ENCODE measurements at places on chromosomes 4 and X.

DNA sequence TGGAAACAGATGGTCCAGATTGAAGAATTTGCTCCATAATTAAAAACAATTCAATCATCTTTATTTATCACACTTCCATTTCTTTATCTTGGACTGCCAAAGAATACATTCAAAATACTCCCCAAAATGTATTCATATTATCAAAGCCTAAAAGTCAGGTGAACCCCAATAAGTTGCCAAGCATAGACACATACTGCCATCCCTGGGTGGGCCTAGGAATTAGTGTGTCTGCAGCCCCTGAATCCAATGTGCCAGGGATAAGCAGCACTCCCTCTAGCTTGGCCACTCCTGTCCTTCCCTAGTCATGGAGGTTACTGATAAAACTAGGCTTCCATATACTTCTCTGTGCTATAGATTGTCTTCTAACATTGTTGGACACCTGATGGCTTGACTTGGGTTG lies 199.9 kb downstream of the TENM3 start:
- DNase-seq: no peak

DNA sequence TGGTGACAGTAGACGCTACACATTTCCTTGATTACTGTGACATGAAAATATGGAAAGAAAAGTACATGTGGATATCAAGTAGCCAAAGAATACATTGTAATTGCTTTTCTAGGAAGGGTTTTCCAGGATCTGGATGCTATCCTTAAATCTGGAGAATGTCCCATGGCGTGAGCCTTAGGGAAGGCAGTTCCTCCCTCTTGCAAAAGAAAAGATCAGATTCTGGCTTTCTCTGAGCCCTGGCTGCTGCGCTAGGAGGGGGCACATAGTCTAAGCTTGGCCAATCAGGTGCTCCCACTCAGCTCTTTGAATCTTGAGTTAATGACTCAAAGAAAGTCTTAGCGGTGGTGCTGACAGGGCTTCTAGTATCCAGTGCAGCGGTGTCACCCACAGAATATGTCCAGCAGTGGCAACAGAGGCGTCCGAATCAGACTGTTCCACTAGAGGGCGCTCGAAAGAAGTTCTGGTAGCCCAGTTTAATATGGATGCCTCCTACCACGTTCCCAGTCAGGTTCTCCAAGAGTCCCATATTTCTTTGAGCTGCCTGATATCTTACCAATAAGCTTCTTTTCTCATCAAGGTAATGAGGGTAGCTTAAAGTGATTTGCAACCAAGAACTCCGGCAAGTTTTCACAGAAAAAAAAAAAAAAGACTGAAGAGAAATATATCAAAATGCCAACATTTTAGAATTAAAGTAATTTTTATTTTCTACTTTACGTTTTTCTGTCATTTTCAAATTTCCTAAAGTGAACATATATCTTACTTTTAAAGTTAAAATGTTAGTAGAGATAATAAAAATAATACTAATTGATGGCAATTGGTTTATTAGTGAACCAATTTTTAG lies 213.4 kb upstream of the S100G start:
- DNase-seq: peak; percentile 42

DNA sequence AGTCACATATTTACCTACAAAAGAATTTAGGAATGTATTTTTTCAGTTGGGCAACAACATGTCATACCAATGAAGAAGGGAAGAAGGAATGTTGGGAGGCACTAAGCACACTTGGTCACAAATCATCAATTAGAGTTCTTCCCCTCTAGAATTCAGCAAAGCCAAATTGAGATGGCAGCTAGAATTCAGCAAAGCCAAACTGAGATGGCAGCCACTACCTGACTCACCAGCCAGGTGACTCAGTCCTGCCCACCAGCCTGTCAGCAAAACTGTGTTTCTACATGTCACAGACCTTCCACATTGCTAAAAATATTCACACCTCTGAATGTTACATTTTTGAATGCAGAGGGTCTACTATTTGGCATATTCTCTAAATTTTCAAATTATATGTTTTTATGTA lies 63.2 kb upstream of the NOCT start:
- DNase-seq: no peak

GRCh38 chrX:23386726-23387125 lies 52.1 kb downstream of the PTCHD1 start:
- DNase-seq: no peak

- DNase-seq: no peak
Observed at GRCh38 chr4:11133868-11134267, 294.8 kb downstream of the HS3ST1 start.

DNA sequence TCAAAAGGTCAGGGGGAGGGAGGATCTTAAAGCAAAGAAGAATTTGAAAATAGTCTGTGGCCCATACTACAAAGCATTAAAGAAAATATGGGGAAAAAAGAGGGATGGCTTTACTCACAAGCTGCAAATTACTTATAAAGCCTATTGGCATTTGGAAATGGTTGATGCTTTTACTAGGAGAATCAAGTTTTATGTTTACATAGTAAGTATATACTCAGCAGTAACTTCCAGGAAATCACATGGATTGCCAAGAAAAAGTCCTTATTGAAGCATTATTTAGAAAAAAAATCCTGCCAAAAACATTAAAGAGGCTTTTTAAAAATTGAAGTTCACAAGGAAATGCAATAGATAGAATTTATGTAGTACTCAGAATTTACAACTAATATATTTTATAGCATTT lies 8.4 kb upstream of the SH3RF1 start:
- DNase-seq: no peak

DNA sequence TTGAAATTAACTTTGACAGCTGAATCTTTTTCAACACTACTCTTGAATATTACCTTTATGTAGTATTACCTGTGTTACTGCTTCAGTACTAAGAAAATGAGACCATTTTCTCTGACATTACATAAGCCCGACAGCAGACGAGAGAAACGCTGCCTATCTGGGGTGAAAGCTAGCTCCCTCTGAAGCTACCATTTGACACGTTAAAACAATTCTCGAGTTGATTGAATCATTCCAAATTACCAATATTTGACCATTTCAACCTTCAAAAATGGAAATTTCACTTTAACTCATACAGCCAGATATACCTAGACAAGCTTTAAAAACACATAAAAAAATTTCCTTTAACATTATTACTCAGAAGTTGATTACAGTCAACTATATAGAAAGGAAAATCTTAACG lies 836 bp downstream of the GPM6A start:
- DNase-seq: peak; percentile 56

DNA sequence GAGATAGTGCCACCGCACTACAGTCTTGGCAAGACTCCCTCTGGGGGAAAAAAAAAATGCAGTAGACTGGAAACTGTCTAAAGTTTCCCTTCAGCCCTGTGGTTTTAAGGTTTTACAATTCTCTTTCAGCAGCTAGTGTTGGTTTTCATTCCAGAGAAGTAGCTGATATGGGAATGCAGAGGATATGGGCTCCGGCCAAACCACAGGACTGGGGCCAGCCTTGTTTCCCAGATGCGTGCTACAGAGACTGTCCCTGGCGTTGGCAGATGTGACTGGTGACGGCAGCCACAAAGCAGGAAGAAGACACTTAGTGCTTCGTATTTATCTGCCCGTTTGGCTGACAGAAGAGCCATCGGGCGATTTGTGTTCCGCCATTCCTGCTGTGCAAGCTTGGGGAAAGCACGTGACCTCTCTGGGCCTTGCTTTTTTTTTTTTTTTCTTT lies 43.2 kb downstream of the ZBTB49 start:
- DNase-seq: no peak

- no peak for DNase-seq
Observed at GRCh38 chr4:129111919-129112318, 16.0 kb downstream of the C4orf33 start.

- DNase-seq: no peak
Observed at GRCh38 chrX:54540289-54540688, 10.3 kb downstream of the GNL3L start.

- DNase-seq: peak; percentile 6
Observed at GRCh38 chrX:54891573-54891972, 29.1 kb upstream of the TRO start.

DNA sequence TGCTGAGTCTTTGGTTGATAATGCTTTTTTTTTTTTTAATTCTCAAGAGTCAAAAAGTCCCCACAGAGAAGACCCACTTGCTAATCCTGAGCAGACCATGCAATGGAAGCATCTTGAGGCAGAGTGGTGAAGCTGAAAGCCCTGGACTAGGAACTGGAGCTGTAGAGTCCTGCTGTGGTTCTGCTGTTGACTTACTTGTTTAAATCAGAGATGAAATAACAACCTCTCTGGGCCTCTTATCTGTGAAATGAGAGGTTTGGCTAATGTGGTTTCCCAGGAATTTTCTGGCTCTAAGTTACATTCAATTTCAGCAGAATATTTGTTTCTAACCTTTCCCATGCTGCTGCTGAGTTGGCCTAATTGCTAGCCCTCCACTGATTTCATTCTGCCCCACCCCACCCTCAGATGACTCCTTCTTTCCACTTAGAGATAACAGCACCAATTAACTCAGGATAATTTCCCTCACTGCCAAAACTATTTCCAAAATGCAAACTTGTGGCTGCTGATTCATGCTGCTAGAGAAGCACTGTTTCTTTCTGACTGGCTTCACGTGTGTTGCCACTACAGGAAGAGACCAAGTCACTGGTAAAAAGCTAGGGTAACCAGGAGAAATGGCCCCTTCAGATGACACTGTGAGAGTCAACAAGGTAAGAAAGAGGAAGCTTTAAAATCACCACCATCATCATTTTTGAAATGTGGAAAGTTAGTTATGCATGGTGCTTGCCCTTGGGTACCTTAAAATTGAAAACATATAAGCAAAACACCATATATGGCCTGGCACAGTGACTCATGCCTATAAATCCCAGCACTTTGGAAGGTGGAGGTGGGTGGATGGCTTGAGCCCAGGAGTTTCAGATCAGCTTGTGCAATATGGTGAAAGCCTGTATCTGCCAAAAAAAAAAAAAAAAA lies 326.4 kb downstream of the DCHS2 start:
- DNase-seq: no peak

DNA sequence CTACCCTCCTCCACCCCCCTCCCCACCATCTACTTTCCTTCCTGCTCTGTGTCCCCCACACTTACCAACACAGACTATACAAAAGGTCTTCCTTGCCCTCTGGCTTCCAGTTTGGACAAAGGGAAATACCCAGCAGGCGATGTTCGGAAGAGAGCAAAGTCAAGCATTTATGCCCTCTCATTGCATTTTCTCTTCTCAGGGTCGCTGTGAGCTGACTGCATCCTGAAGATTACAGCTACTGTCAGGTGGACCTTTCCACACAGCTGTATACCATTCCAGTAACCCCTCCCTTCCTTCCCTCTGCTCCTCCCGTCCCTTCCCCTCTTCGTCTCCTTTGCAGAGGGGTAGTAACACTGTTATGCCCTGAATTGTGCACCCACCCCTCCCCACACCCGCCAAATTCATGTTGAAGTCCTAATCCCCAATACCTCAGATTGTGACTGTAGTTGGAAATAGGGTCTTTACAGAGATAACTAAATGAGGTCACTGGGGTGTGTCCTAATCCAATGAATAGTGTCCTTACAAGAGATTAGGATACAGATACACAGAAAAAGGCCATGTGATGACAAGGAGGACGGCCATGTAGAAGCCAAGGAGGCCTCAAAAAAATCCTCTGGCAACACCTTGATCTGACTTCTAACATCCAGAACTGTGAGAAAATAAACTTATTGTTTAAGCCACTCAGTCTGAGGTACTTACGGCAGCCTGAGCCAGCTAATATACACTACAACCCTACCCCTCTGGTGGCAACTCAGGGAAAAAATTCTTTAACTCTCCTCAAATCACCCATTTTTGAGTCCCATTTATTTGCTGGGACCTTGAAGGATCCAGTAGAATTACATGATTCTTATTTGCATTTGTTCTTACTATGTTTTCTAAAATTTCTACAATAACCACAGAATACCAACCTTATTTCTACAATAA lies 11.7 kb downstream of the MORF4L2 start:
- no peak for DNase-seq

DNA sequence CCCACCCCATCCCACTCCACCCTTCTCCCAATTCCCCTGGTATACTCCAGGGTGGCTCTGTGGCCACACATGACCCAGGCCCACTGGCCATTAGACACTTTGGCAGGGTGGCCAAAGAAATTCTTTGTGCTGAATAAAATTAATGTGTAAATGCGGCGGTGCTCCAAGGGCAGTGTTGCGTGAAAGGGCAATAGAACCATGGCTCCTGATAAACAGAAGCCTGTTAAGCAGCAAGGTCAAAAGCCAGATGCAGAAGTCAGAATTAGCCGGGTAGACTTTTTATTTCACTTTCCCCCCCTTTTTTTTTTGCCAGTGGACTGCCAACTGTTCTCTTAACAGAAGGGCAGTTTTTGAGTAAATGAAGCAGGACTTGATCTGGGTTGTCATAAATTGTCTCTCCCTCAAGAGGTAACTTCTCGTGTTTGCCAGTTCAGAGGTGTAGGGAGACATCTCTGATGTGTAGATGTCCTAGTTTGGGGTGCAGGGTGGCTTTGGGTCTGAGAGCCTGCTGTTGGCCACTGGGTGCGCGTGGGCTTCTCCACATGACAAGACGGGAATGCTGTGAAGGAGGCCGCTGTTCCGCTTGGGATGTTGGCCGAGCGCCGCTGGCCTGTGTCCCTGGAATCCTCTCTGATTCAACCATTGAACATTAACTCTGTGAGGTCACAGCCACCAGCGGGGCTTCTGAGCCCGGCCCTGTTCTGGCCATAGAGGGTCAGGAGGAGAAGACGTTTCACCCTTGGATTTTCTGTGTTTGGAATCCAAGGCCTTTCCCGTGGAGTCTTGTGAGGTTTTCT lies 139.5 kb downstream of the TBL1X start:
- no peak for DNase-seq

- DNase-seq: no peak
Observed at GRCh38 chrX:68232206-68232605, 201.1 kb downstream of the OPHN1 start.

- DNase-seq: no peak
Observed at GRCh38 chr4:137825505-137825904, 293.2 kb upstream of the PCDH18 start.

GRCh38 chrX:41085512-41085877 lies 250 bp downstream of the USP9X start:
- DNase-seq: no peak

DNA sequence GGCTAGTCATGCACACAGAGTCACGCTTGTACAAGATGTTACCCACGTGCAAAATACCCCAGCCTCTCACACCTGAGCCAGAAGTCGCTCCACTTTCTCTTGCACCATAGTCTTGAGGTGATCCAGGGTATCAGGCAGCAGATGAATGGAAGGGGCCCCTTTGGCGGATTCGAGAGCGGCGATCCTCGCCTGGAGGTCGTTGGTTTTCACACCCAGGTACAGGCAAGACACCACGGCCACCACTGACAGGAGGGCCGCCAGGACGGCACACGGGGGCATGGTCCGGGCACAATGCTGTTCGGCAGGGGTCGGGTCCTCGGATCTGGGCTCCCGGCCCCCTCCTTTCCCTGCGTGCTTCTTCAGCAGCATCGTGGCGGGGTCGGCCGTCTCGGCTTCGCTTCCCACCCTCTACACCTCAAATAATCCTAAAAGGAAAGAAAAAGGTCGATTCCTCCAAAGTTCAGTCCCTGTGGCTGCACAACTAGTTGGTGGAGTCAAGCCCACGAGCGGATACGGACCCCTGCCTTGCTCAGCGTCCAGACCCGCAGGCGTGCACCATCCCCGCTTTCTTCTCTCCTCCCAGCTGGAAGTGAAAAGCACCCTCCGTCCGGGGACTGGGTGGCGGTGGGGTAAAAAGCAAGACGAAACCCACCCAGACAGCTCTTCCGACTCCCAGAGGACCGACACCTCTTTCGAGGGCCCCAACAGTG lies 652 bp downstream of the COL25A1 start:
- DNase-seq: no peak

GRCh38 chrX:43870758-43871419 lies 11.4 kb downstream of the MAOB start:
- DNase-seq: no peak
